ENCODE measurements at places on chromosomes 3 and 15.

GRCh38 chr3:492586-493316 is 296.2 kb downstream of the CHL1 start:
- DNase-seq = no peak

DNA sequence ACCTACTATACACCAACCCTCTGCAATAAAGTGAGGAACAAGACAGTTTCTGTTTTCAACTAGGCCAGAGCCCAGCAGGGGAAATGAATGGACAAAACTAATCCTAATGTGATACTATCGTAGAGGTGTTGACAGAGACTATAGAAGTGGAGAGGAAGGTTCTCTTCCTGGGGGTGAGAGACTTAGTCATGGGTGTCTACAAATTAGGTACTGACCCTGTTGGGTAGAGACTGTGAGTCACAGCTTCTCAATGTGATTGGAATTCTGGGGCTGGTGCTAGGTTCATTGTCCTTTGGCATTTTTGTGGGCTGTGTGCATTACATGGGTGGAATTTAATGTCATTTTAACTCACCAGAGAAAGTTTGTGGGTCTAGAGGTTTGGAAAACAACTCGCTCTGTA is 79.3 kb downstream of the ADAMTSL3 start:
- peak; percentile 95 for DNase-seq

DNA sequence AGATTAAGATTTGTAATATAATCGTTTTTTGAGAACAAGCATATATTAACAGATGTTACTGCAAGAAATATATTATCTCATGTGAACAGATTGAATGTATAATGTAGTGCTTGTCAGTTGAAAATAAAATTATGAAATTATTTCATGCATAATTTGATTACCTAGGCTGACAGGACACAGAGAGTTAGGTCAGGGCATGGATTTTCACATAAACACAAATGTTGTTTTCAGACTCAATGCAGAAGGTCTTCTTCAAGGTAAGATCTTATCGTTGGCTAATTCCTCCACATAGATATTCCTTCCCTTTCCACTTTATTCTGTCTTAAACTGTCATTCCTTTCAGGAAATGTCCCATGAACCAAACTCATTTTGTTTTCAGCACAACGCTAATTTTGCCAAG is 20.1 kb upstream of the TM4SF1 start:
- DNase-seq = no peak

DNA sequence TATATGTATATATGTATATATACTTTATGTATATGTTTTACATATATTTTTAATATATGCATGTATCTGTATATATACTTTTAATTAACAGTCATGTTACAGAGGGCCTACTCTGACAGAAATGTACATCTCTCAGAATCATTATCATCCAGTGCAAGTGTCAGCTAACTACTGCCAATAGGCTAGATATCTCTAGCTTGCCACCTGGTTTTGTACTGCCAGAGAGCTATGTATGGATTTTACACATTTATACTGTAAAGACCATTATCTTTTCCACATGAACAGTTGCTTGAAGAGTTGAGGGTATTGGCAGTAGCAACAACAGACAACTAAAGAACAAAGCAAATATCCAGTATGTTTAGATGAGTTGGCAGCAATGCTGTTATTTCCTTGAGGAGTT is 99.7 kb upstream of the VGLL3 start:
- DNase-seq = no peak

DNA sequence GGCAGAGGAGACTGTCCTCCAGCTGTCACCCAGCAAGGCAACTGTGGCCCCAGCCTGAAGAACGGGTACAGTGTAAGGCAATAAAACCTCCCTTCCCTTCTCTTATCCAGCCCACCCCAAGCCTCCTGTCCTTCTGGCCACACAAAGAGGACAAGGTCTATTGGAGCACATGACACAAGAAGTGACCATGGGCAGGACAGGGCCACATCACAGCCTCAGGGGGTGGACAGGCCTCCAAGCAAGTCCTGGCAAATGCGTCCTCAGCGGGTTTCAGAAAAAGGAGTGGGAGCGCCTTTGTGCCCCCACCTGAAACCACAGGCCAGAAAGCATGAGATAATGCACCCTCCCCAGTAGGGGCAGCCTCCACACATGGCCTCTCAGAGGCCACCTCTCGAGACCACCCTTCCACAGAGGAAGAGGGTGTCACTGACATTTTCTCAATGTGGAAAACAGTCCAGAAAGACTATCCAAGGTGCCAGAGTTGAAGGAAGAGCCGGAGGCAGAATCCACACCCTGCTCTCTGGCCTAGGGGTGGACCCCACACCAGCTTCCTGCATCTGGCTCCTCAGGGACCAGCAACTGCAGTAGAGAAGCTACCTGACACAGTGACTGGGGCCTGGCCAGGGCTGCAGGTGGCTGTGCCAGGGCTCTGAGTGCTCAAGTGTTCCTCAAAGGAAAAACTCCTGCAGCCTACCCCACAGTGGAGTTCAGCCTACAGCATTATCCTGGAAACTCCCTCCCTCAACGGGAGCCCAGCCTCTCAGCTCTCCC is 43.9 kb downstream of the CCDC12 start:
- no peak for DNase-seq

- DNase-seq = no peak
Measured at GRCh38 chr3:52679811-52680210, 5.9 kb downstream of the PBRM1 start.

- no peak for DNase-seq
Measured at GRCh38 chr3:133455960-133456359, 56.1 kb downstream of the BFSP2 start.

DNA sequence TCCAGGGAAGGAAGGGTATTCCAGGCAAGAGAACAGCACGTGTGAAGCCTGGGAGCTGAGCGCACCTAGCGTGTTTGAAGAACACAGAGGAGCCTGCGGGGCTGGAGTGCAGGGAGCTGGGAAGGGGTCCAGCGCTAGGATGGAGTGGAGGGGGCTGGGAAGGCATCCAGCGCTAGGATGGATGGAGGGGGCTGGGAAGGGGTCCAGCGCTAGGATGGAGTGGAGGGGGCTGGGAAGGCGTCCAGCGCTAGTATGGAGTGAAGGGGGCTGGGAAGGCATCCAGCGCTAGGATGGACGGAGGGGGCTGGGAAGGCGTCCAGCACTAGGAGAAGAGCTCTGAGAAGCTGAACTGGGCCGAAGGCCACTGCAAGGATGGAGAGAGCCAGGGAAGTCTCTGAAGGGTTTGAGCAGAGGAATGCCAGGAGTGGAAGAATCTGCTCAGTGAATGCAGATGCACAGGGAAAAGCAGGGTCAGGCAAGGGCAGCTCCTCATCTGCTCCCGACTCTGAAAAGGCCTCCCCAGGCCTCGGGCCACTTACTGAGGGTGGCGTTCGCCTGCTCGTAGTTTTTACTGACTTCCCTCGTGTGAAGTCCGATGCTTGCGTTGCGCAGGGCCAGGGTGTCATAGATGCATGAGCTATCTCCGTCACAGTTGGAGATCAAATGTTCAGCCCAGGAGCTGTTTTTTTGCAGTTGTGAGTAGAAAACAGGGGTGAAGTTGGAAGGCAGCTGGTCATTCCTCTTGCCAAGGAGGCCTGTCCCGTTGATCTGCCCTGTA is 39.8 kb downstream of the MUC20 start:
- no peak for DNase-seq

DNA sequence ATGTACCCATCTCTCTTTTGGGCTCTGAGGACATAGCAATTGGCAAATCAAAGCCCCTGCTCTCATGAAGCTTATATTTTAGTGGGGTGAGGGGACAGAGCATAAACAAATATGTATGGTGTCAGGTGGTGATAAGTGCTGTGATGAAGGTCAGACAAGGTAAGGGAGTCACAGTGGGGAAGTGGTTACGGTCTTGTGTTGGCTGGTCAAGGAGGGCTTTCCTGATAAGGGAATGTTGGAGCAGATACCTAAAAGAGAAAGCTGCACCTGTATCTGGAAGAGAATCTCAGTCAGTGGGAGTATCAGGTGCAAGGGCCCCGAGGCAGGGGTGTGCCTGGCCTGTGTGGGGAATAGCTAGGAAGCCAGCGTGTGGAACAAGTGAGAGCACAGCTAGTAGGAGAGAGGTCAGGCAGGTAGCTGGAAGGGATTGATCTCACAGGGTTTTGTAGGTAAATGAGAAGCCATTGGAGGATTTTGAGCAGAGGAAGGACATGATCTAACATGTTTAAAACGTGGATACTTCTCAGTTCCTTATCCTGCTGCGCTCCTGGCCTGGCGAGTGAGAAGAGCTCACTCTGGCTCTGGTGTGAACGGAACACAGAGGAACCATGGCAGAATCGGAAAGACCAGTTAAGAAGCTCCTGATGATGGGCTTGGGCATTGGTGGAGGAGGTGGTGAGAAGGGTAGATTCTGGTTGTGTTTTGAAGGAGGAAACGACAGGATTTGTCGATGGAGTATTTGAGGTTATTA is 35.5 kb downstream of the MRAS start:
- DNase-seq = no peak

DNA sequence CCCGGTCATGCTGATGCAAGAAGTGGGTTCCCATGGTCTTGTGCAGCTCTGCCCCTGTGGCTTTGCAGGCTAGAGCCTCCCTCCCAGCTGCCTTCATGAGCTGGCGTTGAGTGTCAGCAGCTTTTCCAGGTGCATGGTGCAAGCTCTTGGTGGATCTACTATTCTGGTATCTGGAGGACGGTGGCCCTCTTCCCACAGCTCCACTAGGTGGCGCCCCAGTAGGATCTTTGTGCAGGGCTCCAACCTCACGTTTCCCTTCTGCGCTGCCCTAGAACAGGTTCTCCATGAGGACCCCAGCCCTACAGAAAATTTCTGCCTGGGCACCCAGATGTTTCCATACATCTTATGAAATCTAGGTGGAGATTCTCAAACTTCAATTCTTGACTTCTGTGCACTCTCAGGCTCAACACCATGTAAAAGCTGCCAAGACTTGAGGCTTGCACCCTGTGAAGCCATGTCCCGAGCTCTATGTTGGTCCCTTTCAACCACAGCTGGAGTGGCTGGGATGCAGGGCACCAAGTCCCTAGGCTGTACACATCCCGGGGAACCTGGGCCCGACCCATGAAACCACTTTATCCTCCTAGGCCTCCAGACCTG is 238.4 kb upstream of the MDFIC2 start:
- peak; percentile 8 for DNase-seq

DNA sequence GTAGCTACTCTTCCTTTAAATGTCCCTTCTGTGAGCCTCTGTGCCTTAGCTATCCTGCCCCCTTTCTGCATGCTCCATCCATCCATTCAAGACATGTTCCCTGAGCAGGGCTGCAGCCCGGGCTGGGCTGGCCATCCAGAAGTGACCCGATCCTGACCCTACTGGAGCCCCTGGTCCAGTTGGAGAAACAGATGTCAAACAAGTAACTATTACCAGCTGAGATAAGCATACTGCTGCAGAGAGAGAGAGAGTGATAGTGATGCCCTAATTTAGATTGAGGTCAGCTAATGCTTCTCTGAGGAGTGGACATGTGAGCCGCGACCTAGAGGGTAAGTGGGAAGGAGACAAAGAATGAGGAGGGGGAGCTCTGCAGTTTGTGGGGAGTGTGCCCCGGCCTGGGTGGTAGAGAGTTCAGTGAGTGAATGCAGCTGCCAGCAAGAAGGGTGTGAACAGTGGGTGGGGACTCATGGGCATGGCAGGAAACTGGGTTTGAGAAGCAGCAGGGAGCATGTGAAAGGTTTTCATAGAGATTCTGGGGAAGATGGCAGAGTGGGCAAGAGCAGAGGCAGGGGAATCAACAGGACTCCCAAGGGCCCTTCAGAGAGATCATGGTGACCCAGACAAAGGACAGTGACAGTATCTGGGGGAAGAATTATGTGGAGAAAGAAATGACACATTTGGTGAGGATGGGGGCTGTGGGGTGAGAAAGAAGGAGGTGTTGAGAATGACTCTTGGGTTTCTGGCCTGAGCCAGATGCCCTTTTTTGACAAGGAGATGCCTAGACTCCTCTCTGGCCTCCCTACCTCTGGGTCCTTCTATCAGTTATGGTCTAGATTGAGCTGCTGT is 44.9 kb downstream of the CHCHD6 start:
- DNase-seq = no peak

- DNase-seq = no peak
Measured at GRCh38 chr3:64809086-64809485, 121.3 kb upstream of the ADAMTS9 start.

- DNase-seq = no peak
Measured at GRCh38 chr15:43896543-43896942, 69.7 kb downstream of the WDR76 start.

- DNase-seq = no peak
Measured at GRCh38 chr3:14823393-14823792, 4.6 kb downstream of the FGD5 start.

DNA sequence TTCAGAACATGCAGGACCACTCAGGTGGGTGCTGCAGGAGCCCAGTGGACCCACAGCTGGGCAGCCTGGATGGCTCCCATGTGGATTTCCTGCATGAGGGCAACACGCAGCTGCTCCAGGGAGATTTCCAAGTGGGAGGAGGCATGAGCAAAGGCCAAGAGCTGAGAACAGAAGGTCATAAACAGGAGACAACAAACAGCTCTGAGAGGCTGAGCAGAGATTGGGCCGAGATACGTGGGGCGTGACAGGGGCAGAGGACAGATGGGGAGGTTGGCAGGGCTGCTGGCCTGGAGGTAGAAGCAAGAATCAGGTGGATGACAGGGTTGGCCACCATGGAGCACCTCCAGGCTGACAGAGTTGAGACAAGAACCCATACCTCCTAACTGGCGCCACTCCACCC is 2.9 kb downstream of the PHGR1 start:
- DNase-seq = no peak

- no peak for DNase-seq
Measured at GRCh38 chr15:99455789-99456160, 110.0 kb upstream of the MEF2A start.

- peak; percentile 60 for DNase-seq
Measured at GRCh38 chr15:32979710-32980109, 214.8 kb downstream of the FMN1 start.

DNA sequence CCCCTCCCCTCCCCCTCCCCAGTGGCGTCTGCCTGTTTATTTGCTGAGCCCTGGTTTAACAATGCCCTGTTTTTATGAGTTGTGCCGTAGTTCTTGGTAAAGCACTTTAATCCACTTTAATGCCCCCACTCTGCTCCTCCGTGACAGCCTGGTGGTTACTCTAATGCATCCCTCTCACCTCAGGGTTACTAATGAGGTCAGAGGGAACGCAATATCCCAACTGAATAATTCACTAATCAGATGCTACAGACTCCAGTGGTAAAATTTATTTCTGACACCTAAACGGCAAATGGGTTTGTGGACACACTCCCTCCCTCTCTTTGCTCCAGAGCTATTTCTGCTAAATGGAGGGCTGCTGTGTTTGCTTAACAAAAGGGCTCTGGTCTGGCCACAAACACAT is 26.1 kb upstream of the NTRK3 start:
- no peak for DNase-seq

DNA sequence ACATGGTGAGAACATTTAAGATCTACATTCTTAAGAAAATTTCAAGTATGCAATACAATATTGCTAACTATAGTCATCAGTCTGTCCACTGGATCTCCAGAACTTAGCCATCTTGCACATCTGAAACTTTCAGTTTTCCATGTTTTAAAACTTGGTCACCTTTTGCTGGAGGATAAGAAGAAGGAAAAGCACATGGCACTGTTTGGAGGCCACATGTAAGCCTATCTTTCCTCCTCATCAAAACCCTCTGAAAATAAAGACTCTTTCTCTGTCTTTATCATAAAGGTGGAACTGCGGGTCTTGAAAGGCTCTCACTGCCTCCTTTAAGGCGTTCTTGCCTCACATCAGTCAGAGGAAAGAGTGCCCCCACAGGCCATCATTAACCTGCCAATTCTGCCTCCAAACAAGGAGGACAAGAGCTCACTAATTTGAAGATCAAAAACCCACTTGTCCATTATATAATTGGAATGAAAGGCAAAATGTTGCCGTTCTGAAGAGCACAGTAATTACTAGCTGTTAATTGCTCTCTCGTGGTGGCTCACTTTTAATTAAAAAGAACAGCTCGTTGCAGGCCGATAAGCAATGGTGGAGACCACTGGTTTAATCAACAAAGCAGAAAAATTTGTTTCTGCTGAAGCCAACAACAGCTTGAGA is 157.8 kb downstream of the MECOM start:
- no peak for DNase-seq

All from epithelial cell of prostate (primary cell).